ENCODE measurements at places on chromosomes 7 and 10.

DNA sequence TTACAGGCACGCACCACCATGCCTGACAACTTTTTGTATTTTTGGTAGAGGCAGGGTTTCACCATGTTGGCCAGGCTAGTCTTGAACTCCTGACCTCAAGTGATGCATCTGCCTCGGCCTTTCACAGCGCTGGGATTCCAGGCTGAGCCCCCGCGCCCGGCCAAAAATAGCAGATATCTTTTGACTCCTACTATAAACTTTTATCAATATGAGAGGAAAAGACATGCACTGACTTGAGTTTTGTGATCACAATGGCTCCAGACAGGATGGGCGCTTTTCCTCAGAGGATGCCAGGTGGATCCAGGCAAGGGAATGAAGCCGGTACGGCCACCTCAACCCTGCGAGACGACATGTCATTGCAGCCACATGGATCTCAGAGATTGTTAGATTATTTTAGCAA is 123.9 kb downstream of the DNAJB6 start:
- DNase-seq: no peak

DNA sequence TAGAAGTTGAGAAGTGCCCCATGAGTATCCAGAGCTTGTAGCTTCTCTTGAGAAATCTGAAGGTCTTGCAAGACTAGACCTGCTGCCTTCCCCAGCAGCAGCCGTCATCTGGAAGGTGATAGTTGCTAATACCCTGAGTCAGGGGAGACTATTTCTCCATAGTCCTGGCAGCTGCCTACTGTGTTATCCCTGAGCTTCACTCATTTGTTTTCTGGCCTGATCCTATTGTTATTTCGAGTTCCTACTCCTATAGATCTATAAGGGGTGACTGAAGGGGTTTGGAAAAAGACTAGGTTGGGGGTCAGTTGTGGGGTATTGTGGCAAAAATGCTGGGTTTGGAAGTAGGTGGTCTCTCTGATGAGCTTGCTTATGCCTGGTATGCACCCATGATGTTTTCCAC is 297.8 kb downstream of the CNTNAP2 start:
- no peak for DNase-seq

- peak; percentile 29 for DNase-seq
These were observed 523 bp upstream of the CDH23 start for GRCh38 chr10:71396084-71396710.

DNA sequence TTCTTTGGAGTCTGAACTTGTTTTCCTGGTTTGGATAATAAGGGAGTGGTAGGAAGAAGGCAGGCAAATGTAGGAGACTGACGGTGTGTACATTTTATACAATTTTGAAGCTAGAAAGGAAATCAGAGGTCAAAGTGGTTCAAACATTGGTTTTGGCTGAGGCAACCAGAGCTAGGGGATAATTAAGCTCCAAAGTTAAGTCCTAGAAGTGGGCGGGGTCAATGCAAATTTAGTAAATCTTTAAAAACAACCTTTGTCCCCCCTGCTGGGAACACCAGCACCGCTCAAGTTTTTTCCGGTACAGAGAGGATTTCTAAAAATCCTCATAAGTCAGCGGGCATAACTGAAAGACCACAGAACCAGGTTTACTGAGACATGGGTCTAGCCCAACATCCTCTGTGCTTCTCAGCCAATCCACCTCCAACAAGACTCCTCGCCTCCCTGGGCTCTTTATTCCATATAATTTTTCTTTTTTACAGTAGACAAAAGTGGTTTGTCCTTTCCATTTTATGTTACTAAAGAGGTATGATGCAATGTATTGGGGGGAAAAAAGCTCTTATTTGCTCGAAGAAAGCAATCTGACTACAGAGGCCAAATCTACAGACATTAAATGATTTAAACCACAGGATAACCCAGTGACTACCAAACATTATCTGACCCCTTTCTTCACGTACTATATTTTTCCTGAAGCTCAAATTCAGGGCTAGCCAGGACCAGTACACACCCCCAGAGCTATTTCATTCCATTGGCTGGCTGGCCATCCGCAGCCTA is 1.6 kb downstream of the GLUD1 start:
- DNase-seq: no peak

DNA sequence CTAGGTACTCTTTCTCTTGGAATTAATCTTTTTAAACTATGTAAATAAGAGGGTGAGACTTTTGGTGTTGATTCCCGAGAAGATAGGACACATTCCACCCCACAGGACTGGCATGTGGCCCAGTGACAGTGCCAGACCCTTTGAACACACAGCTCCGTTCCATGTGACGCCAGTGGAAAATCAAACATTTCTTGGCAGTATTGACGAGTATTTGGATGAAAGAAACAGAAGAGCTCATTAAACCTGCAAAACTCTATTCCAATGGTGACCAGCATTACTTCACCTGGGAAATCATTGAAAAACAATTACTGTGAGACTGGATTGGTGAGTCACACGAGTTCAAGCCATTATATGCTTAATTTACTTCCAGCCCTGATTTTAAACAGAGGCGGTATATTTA is 25.8 kb downstream of the AKR1E2 start:
- no peak for DNase-seq

DNA sequence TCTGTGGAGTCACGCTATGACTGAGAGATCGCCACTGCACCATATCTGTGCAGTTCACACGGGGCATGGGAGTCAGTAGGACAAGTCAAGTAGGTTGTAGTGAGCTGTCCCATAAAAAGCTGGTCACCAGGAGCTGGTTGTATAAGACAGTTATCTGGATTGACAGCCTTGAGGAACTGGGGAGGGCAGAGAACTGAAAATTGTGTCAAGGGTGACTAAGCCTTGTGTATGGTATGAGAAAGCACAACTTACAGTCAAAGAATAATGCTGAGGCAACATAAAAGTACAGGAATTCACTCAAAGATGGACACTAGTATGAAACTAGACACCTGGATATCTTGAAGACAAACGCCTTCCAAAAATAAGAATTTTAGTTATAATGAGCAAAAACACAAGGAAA is 564.9 kb downstream of the POM121L12 start:
- no peak for DNase-seq

GRCh38 chr10:119138346-119139306 is 26.9 kb downstream of the SFXN4 start:
- no peak for DNase-seq

GRCh38 chr10:49309691-49310411 is 10.9 kb downstream of the C10orf71 start:
- DNase-seq: no peak

DNA sequence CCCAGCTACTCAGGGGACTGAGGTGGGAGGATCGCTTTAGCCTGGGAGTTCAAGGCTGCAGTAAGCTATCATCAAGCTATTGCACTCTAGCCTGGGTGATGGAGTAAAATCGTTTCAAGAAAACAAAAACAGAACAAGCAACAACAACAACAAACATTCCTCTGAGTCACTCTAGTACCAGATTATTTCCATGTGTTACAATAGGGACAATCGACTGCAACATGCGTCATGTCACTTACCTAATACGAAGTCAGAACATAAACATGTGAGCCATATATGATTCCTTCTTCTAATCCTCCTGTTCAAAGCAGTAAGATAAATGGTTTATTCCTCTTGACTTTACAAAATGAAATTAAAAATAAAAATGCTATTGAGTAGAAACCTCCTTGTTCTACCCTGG is 57.3 kb downstream of the ZNF438 start:
- DNase-seq: no peak

DNA sequence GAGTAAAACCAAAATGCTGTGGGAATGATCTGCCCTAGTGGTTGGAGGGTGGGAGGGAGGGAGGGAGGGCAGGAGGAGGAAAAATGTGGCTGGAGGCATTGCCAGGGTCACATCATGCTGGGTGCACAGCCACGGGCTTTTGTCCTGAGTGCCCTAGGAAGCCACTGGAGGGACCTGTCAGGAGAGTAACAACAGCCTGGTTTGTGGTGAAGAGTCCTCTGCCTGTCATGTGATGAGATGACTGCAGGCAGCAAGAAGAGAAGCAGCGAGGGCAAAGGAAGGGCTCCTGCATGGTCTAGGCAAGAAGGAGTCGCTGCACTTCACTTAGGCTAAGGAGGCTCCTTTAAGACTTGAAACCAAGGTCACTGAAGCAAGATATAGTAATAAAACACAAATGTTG is 65.6 kb downstream of the PKD1L1 start:
- no peak for DNase-seq

DNA sequence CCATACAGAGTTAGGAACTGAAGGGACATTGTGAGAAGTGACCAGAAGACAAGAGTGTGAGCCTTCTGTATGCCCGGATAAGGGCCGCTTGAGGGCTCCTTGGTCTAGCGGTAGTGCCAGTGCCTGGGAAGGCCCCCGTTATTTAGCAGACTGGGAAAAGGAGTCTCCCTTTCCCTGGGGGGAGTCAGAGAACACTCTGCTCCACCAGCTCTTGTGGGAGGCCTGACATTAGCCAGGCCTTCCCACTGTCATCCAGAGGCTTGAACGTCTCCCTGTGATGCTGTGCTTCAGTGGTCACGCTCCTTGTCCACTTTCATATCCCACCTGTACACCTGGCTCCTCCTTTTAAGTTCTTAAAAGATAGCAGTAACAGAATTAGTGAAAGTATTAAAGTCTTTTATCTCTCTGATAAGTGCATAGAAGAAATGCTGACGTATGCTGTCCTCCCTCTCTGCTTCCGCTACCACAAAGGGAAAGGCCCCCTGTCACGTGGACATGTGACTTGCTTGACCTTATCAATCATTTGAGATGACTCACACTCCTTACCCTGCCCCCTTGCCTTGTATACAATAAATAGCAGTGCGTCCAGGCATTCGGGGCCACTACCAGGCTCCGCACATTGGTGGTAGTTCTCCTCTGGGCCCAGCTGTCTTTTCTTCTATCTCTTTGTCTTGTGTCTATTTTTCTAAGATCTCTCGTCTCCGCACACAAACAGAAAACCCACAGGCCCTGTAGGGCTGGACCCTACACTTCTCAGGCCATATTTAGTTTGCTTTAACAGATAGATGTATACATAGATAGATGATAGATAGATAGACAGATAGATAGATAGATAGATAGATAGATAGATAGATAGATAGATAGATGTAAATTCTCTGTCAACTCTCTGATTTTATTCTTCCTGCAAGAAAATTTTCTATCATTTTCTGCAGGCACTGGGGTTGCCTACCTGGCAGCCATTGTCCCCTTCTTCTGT is 131.5 kb upstream of the JCAD start:
- DNase-seq: no peak

DNA sequence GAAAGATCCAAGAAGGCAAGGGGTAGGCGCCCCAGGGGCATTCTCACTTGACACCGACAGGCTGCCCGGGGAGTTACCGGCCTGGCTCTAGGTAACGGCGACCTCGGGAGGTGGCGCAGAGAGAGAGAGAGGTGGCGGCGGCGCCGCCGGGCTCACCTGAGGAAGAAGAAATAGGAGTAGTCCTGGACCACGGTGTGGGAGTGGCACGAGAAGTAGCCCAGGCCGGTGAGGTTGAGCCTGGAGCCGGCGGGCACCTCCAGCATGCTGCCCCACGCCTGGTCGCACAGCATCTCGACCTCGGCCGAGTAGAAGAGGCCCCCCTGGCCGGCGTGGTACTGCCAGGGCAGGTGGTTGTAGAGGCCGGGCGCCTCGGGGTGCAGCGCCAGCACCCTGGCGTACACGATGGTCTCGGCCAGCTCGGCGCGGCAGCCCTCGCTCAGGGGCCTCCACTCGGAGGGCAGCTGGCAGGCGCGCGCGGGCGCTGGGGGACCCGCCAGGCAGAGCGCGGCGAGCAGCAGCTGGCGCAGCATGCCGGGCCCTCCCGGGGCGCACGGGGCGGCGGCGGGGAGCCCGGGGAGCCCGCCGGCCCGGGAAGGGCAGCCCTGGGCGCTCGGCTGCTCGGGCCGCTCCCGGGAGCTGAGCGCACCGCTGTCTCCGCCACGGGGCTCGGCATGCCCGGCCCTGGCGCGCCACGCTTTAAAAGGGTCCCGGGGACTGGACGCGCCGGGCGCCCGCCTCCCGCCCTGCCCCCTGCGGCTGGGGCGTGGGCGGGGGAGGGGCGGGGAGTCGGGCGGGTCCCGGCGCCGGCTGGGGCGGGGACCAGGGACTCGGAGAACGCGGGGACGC is at the start of gene CCDC3:
Gene CCDC3, minus strand, starts transcription at position 673 of the 846 bp plus-strand sequence. Its CDS starts 143 bp downstream, at position 530.
- no peak for DNase-seq

DNA sequence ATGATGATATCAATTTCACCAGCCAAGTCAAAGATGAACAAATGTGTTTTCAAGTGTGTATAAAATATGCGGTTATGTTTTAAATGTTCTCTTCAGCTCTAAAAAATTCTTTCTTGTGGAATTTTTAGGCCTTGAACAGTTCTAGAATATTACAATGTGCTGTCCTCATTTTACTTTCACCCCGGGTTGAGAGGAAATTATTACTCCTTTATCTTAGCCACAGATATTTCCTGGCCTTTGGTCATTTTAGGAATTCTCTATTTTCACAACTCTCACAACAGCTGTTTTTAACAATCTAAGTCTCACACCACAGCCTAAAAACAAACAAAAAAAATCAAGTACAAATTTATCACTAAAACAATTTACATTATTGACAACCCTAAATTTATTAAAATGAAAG is 112.2 kb upstream of the HGF start:
- DNase-seq: no peak

DNA sequence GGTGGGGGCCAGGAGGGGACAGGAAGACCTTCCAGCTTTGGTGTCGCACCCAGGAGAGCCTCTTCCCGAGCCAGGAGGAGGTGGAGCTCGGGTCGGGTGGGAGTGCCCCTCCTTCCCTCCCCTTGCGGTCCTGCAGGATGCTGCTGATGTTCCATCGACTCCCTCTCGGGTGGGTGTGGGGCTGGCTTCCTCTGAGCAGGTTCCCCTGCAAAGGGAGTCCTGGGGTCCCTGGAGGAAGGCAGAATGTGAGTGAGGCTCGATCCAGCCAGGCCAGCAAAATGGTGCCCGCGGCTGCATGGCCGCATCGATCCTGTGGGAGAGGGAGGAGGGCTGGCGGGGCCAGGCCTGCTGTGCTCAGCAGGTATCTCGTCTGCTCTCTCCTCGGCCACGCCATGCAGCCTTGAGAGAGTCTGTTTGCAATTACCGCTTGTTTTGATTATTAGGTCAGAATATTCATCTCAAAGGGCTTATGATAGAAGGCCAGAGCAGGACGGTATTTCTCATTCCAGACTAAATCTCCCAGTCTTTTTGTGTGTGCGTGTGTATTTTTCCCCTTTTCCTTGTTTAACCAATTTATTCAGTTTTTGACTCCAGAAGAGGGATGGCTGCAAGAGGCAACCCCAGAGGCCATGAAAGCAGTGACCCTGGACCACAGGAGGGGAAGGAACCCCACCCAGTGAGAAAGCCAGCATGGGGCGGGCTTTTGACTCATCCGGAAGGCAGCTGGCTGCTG is 137.3 kb upstream of the ZMIZ1 start:
- DNase-seq: no peak

DNA sequence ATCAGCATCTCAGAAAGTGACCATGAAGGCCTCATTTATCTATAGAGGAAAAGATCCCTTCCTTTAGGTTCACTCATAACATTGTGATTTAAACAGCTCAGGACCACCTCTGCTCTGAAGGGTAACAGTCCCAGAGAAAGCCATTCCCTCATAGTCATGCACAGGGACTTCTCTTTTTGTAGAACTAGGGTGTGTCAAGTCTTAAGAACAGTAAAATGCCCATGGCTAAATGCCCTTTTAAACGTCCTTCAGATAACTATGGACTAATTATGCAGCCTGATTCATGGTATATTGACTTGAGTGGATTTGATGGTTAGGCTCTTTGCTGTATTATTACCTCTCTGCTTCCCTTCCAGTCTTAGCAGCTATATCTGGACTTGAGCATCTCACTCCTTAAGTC is 337.8 kb downstream of the SORCS1 start:
- no peak for DNase-seq

All from activated CD8-positive, alpha-beta memory T cell treated with anti-CD3 and anti-CD28 coated beads, Interleukin-2, amount 50 U/mL, for 4 hours (primary cell).